Smooth muscle cell of the coronary artery (primary cell): ENCODE measurements at places on chromosomes 5 and 9. TPM values are rescaled to one million over a fixed set of nuclear protein-coding genes. Genes with fewer than 3 reads are reported as not detected.

The MCTP1 gene
- total RNA-seq, result 0.23 and 6.4 TPM in 2 replicates

The ZNF483 gene
- 0.60 and 2.3 TPM in 2 replicates for total RNA-seq

The JADE2 gene
- total RNA-seq, result 11.9 and 23.8 TPM in 2 replicates

The ZFP2 gene
- 0.60 and 2.7 TPM in 2 replicates for total RNA-seq

The CDKN2B gene
- 11.2 and 60.2 TPM in 2 replicates for total RNA-seq

The SLC6A7 gene
- total RNA-seq, result not detected in 2 replicates

The VCAN gene
- total RNA-seq, result 735 and 1,474 TPM in 2 replicates

The MYOT gene
- not detected in 2 replicates for total RNA-seq
